ENCODE measurements at places on chromosomes 3 and 15.

DNA sequence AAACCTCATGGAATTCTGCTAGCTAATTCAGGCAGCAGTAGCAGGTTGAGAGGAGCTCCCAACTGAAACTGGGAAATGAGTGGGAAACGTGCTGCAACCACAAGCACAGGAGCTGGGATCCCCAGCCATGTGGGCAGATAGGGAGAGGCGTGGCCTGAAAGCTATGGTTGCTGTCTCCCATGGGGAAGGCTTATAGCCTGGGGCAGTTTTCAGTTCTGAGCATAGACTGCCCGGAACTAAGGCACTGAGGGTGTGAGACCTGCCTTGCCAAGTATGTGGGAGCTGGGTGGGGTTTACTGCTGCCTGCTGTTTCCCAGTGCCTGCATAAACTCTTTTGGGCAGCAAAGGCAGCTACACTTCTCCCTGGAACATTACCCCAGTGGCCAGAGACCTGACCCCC is 229.5 kb downstream of the TUSC7 start:
- DNase-seq, result peak; percentile 58

DNA sequence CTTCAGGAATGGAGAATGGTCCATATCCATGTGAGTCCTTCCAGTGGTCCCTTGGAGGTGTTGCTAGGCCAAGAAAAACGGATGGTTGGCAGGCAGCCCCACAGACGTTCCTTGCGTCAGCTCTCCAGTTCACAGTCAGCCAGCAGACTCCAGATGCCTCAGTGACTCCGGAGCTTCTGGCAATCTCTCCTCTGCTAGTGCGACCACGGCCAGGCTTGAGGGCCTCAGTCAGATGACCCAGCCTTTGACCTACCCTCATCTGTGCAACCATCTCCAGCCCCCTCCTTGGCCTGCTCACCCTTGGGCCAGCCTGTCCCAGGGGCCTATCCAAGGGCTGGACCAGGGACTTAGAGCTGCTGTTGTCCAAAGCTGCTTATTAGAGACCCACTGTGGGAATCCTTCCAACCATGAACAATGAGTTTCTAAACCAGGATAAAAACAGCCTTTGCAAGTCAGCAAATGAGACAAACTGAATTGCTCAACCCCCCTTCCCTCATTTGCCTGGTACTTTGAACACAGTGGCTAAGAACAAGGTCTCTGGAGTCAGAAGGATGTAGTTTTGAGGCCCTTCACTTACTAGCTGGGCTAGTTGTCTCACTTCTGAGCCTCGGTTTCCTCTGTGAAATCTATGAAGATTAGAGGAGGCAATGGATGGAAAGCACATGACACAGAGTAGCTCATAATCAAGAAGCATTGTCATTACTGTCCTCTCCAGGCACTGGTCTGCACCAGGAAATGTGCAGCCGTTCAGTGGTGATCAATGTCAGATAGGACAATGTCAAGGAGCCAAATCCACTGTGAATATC is 44.8 kb downstream of the ANP32A start:
- no peak for DNase-seq

DNA sequence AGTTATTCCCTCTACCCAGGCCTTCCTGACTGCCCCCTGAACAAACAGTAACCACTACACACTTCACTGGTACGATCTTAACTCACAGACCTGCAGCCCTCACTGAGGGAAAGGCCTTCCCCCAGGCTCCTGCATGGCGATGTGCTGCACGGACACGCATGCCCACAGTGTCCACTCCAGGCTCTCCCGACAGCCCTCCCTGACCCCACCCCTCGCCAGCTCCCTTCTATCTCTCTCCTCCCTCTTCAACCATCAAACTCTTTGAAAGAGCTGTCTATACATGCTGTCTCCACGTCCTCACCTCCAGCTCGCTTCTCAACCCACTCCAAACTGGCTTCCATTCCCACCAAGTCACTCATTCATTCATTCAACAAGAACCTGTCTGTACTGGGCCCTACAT is 3.9 kb downstream of the SCN5A start:
- no peak for DNase-seq

GRCh38 chr3:35638980-35639253 is 408 bp upstream of the ARPP21 start:
- no peak for DNase-seq

GRCh38 chr15:101489237-101489598 is 289 bp downstream of the PCSK6 start:
- DNase-seq, result no peak

- DNase-seq, result no peak
Observed at GRCh38 chr3:189289251-189289650, 117.5 kb downstream of the TPRG1 start.

DNA sequence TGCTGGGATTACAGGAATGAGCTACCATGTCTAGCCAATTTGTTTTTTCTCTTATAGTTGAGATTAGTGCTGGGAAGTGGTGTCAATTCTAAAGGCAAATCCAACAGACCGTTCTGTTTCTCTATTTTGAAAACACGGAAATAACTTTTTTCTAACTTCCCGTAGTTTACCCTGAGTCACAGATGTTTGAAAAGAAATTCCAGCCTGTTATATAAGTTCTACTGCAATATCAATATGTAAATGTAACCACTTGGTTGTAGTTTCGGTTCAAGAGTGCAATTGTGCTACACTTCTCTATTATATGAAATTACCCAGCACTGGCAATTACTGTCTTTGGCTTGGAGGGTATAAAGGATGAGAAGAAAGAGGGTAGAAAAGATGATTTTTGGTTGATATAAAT is 22.3 kb upstream of the GNB4 start:
- no peak for DNase-seq

DNA sequence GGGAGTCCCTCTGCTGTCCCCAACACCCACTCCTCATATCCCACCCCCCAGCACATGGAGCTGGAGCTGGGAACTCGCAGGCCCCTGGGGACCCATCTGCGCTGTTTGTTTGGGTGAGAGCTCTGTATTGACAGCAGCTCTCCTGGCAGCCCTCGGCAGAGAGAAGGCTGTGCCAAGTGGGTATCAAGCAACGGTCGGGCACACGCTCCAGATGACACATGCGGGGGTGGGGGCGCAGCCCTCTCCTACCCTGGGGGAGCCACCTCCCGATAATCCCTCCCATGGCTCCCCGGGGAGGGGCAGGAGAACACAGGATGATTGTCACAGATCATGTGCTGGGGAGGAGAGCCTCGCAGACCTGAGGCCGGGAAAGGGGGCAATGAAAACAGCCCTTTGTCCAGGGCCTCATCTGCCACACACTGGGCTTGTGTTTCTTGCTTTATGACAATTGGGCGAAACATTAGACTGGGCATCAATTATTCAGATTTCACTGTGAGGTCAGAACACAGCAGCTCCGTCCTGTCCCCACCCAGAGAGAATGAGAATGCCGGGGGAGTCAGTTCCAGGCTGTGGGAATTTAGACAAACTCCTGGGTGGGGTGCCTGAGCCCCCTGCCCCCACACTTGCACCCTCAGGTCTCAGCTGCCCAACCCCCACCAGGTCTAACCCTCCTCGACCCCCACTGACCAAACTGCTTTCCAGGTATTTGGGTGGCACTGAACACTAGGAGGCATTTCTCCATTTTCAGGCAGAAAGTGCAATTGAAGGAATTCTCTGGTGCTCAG is 46.4 kb upstream of the KLF13 start:
- no peak for DNase-seq

DNA sequence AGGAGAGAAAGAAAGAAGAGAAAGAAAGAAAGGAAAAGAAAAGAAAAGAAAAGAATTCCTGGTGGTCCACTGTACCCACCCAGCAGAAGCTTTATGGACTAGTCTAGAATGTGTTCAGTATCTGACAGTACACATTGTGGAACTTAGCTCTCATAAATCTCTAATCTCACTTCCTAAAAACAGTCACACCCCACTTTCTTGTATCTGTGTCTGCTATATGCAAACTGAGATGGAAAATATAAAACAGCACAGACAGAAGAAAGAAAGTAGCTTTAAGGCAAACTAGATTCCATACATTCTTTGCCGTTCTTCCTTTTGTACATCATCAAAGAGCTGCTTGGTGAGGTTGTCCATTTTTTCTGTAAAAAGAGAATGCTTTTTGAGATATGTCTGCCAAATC is 41.1 kb upstream of the GNB5 start:
- no peak for DNase-seq

DNA sequence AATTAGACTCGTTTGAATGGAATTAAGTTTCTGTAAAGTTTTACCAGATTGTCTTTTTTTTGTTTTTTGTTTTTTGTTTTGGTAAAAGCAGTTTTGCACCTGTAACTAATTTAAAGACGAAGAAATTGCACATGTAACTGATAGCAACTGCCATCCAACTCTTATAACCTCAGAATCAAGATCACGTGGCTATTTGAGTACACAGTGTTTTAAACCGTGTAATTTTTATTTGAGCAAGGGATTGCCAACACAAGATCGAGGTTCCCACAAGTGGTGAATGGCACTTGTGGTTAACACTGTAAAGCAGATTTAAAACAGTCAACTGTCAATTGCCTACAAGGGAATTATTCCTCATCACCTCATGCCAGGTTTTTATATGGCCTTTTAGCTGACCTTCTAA is 67.3 kb downstream of the PPARG start:
- DNase-seq, result no peak

DNA sequence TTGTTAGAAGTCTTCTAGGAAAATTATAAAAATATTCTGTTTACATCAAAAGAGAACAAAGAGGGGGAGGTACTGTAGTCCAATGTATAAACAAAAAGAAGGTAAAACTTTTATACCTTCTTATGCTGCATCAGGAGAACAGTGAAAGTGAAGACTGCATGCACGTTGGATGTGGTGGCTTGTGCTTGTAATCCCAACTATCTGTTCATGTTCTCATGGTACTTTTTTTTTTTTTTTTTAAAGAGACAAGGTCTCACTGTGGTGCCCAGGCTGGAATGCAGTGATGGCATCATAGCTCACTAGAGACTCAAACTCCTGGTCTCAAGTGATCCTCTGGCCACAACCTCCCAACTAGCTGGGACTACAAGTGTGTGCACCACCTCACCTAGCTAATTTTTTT is 4.2 kb downstream of the SEC62 start:
- DNase-seq, result no peak

GRCh38 chr15:29121907-29122306 is 147.7 kb downstream of the NSMCE3 start:
- no peak for DNase-seq

GRCh38 chr3:71512544-71512943 is 71.0 kb downstream of the FOXP1 start:
- DNase-seq, result no peak

GRCh38 chr15:85624291-85624801 is 170.4 kb downstream of the KLHL25 start:
- DNase-seq, result no peak

GRCh38 chr3:49157289-49157688 is 8.8 kb downstream of the CCDC71 start:
- DNase-seq, result no peak

DNA sequence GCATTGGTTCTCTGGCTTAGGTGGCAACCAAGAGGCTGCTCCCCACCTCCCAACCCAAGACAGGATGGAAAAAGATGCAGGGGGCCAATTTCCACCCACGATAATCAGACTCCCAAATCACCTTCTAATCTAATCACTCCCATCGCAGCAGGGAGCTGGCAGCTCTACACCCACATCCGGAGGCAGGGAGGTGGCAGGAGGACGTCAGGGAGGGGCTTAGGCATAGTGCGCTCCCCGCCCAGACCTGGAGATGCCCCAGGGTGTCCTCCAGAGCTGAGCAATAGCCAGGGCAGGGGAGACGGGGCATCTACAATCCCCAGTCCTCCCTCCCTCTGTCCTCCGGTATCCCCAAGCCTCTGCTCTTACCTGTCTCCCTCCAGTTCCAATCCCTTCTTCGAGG is 70.5 kb upstream of the SEC13 start:
- no peak for DNase-seq

- no peak for DNase-seq
Observed at GRCh38 chr3:60048447-60048848, 998.6 kb upstream of the CFAP20DC start.

DNA sequence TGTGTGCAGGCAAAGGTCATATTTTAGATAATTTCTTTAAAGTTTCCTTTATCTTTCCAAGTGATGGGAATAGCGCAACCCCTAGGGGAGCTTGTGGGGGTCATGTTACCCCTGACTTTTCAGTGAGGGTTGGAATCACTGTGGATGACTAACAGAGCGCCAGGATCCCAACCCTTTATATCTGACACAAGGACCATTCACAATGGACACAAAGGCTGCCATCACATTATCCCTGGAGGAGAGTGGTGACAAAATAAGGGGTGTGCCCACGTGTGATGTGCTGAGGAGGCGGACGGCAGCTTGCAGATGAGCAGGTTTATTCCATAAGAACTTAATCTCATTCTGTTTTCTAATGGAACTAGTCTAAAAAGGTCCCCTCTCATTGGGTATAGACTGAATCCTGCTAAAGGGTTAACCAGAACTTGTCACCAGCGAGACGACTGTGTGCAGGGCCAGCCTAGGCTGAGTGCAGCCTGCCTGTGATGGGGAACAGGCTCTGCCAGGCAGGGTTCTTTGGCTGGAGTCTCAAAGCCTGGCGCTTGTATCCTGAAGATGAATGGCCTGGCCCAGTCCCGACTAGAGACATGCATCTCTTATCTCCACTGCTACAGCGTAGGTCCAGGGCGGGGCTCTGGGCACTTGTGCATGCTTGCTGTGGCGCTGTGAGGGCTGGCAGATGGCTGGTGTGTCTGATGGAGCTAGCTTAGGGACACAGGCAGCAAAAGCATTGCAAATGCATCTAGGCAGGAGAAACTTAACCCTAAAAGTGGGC is 50.2 kb downstream of the CHDH start:
- no peak for DNase-seq

- peak; percentile 59 for DNase-seq
Observed at GRCh38 chr3:105277656-105278055, 89.1 kb upstream of the ALCAM start.

- DNase-seq, result no peak
Observed at GRCh38 chr15:89367485-89368451, 33.1 kb upstream of the POLG start.

DNA sequence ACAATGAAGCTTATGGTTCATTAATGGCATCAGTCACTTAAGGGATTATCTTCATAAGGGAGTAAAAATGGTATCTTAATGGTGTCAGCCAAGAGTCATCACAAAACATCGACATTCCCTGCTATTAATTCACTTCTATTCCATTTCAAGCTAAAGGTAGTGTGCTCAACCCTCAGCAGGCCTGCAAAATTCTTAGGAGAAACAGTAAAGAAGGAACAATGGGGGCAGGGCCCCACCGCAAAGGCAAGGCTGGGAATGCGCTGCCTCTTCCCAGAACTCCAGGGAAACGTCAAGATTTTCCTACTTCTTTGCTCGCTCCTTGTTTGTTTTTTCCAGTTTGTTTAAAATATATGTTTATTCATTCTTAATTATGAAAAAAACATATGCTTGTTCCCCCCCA is 187.3 kb upstream of the TSC22D2 start:
- DNase-seq, result no peak

DNA sequence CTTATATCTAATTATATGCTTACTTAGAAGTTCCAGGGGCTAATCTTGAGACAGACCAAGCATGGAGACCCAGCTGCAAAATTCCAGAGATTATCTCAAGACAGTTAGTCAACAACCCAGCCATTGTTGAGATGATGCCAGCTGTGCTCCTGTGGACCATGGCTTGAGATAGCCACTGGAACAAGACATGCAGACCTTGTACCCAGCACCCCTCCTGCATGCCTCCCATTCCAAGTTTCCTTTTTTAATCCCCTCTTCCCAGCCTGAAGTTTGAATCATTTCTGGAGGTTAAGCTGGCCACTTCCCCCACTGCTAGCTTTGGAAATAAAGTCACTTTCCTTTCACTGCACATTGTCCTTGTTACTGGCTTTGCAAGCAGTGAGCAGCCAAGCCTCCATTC is 53.8 kb downstream of the IMPG2 start:
- DNase-seq, result no peak

Data from ELR (cell line).